Foreskin keratinocyte (primary cell): ENCODE measurements at places on chromosomes 7 and 10. TPM values are rescaled to one million over a fixed set of nuclear protein-coding genes. Genes with fewer than 3 reads are reported as not detected.

GRCh38 chr7:118040562-118040961 lies 143.4 kb upstream of the LSM8 start:
- no peak for DNase-seq

DNA sequence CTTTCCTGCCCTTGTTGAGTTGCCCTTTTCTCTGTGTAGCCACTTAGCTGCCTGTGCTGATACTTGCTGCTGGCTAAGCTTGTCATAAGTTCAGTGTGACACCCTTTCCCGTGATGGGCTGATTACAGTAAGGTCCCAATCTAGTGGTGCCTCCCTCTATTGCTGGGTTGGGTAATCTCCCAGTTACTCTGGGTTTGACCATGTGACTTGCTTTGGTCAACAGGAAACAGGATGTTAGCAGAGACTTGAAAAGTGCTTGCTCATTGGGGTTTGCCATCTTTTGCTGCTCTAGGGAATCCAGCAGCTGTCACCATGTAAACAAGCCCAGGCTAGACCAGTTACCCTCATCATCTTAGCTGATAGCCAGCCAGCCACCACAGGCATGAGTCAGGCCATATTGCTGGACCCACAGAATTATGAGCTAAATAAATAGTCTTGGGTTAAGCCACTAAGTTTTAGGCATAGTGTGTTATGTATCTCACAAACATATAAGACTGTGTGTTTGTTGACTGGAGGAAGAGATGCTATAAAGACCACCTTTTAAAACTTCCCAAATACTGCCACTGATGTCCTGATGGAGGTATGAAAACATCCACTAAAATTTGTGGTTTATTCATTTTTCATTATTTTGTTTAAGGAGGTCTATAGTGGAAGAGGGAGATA lies 4.0 kb upstream of the LEP start:
- DNase-seq = peak; percentile 97

DNA sequence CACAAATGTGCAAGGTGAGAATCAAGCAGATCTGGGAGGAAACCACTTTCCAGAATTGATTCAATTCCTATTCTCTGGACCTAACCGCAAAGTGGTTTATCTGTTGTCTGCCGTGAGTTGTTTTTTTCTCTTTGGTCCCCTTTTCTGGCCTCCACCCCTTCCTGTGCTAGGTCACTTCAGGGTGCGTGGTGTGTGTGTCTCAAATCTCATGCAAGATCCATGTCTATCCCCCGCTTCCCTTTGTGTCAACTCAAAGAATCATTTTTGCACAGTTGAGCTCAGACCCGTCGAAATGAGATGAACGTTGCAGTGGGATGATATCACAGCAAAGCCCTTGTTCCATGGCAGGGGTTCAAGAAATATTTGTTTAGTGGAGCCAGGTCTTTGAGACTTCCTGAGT lies 184.5 kb downstream of the GATA3 start:
- no peak for DNase-seq

GRCh38 chr10:22253580-22253882 lies 35.7 kb upstream of the EBLN1 start:
- DNase-seq = no peak

- no peak for DNase-seq
Observed at GRCh38 chr7:12770227-12770975, 83.0 kb downstream of the ARL4A start.

GRCh38 chr10:97115846-97116245 lies 69.9 kb downstream of the SLIT1 start:
- DNase-seq = no peak

DNA sequence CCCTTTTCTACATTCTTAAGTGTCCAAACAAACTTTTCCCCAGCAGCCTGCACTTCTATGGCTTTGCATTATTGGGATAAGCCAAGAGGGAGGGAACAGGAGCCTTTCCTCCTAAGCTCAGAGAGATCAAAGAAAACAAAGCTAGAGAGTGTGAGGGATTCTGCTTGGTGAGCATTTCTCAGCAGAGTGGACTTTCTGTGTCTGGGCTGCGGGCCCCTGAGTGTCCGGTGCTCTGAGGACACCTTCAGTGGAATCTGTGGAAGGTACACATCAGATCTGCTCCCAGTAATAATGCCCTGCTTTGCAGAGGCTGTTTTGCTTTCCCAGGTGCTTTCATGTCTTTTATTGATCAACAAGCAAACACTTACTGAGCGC lies 50.2 kb downstream of the KCNMA1 start:
- no peak for DNase-seq

DNA sequence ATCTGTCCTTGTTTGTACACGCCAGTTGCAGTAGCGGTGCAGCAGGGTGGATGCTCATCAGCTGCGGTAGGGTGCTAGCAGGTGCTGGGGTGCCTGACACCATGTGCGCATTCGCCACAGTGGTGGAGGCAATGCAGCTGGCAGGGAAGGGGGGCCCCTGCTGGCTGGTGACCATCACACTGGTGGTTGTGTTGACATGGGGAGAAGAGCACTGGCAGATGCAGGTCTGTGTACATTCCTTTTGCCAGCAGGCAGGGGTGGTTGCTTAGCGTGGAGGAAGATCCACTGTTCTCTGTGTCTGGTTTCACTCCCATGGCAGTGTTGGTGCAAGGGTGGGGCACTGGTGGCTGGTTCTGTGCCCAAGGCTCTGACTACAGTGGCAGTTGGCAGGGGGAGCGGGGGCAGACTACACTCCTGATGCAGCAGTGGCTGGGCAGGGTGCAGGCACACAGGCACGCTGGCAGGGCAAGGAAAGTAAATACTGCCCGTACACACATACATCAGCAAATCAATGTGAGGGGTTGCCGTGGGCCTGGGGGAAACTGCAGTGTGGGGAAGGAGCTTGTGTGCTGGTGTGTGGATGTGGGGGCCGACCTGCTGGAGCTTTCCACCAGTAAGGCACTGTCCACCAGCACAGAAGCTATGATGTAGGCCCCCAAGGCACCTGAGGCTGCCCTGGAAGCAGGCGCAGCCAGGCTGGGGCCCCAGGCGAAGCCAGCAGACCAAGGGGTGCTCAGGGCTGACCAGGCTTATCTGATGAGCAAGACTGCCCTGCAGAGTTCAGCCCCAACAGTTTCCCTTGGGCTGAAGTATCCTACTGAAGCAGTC lies 87.2 kb upstream of the UNC5B start:
- no peak for DNase-seq

Gene GPR26
- not detected in 2 replicates for total RNA-seq

Gene GPC2
- total RNA-seq = 1.4 TPM in 2 replicates
